Thymus (tissue), 14 donors: ENCODE measurements at places on chromosomes 12 and 14.

DNA sequence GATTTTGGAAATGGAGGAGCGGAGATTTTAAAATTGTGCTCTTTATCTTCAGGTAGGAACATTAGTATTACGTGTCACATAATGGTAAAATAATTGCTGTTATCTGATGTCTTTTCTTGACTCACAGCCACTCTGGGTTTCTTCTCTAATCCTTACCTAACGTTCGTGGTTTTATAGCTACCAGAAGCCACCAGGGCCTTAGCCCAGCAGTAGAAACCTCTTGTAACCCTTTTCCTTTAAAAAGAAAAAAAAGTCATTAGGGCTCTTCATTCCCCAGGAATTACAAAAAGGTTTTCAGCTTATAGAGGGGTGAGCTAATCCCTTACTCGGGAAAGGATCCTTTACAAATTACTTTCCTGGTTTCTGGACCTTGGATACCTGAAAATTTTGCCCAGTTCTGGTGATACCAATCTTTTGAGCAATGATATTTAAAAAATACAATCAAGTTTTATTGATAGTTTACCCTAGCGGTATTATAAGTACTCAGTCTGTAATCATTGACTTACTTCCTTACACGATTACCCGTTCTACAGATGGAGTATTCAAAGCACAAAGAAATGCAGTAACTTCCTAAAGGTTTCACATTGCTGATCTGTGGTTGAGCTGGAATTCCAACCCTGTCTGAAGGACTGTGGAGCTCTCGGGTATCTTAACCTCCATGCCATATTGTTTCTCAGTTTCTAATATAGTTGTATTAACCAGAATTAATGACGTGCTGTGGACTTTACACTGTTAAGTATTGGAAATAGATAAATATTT, 1.6 kb downstream of the GABARAPL1 start:
- DNase-seq = no peak

- no peak for DNase-seq
Observed at GRCh38 chr12:98048326-98048725, 467.1 kb upstream of the TMPO start.

GRCh38 chr14:48140804-48141203, 465.4 kb upstream of the MDGA2 start:
- DNase-seq = no peak

DNA sequence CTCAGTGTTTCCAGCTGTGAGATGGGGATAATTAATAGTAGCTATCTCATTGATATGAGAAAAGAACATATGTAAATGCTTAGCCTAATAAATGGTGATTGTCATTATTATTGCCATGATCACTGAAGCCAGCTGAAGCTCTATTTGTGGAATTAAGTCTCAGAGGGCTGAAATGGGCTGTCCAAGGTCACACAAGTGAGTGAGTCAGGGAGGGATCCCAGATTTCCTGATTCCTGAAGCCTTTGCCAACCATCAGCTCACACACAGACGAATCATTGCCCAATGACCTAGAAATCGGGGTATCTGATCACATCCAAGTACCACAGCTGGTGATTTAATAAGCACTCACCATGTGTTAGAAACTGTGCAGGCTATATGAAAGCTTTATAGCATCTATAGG, 21.6 kb upstream of the TMEM229B start:
- DNase-seq = no peak

DNA sequence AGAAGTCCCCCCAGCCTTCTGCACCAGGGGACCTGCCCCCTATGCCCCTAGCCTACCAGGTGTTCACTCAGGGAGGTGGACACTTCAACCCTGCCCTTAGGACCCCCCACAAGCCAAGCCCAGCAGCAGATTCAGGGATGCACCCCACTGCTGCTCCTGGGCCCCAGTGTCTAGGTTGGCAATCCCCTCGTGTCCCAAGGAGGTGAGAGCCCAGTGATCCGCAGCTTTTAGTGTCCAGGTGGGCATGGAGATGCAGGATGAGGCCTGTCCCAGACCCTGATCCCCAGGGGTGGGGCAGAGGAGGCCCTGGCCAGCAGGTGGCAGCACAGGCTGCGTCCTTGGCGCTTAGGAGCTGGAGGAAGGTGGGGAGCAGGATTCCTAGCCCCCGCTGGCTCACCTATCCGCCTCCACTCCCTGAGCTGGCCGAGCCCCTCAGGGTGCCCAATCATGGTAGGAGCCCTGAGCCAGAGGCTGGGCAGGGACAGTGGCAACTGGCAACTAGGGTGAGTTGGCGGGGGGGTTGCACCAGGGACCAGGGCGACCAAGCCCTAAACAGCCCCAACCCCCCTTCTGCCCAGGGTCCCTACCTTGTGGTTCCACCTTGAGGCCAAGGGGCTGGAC, 4.1 kb downstream of the CKB start:
- DNase-seq = no peak

GRCh38 chr12:20055856-20056255, 312.5 kb upstream of the PDE3A start:
- no peak for DNase-seq

GRCh38 chr14:23033801-23034497, 751 bp downstream of the PSMB5 start:
- DNase-seq = no peak

DNA sequence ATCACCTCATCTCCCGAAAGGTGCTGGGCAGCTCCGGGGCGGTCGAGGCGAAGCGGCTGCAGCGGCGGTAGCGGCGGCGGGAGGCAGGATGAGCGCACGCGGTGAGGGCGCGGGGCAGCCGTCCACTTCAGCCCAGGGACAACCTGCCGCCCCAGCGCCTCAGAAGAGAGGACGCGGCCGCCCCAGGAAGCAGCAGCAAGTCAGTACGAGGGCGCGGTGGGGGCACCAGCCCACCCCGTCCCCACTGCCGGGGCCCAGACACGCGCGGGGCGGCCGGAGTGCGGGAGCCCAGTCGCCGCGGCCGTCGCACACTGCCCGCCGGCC, 862 bp downstream of the HMGA2 start:
- DNase-seq = no peak
